ENCODE measurements at places on chromosomes 7 and 10.

DNA sequence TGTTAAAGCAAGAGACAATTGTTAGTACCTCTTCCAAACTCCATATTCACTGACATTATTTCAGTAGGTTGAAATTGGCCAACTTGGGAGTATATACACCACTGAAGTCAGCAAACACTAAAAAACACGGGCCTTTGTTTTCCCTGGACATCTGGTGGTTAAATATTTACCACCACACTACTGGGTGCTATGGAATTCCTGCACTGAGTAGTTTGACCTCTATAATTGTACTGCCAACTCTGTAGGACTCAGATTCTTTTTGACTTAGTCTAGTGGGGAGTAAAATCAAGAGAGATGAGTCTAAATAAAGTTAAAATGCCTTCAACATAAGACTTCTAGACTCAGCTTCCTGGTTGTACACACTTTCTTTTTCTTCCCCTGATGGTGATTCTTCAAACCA lies 41.3 kb upstream of the TES start:
- no peak for DNase-seq

GRCh38 chr10:32171204-32171603 lies 115.0 kb upstream of the KIF5B start:
- DNase-seq: no peak

GRCh38 chr7:151550656-151551286 lies 31.1 kb upstream of the RHEB start:
- peak; percentile 71 for DNase-seq

DNA sequence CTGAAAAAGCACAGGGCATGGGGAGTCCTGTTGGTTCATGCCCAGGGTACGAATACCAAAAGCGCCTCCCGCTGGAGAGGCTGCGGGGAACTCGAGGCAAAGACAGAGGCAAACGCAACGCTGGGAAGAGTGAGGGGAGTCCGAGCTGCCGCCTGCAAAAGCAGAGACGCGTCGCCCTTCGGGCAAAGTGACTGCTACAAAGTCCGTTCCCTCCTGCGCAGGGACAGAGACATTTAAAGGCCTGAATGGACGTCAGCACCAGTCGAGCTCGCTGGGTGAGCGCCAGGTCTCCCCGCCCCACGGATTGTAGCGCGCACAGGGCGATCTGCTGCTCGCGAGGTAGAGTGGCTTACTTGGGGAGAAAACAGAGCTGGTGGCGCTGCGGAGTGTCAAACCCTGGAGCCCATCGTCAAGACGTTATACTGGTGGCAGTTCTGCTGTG lies 732.8 kb downstream of the ZWINT start:
- DNase-seq: no peak

- no peak for DNase-seq
Observed at GRCh38 chr7:93690021-93690420, 115.5 kb upstream of the CALCR start.

GRCh38 chr7:116769546-116769945 lies 92.8 kb upstream of the CAPZA2 start:
- no peak for DNase-seq

Measured in hematopoietic multipotent progenitor cell treated with erythropoietin and hydrocortisone succinate and interleukin-3 and kit ligand, for 8 days (in vitro differentiated cells).